ENCODE measurements at places on chromosomes 5 and 9.

GRCh38 chr5:172688349-172689217, 47.5 kb downstream of the NEURL1B start:
- DNase-seq = no peak

- no peak for DNase-seq
Measured at GRCh38 chr9:134514503-134514902, 127.1 kb upstream of the COL5A1 start.

DNA sequence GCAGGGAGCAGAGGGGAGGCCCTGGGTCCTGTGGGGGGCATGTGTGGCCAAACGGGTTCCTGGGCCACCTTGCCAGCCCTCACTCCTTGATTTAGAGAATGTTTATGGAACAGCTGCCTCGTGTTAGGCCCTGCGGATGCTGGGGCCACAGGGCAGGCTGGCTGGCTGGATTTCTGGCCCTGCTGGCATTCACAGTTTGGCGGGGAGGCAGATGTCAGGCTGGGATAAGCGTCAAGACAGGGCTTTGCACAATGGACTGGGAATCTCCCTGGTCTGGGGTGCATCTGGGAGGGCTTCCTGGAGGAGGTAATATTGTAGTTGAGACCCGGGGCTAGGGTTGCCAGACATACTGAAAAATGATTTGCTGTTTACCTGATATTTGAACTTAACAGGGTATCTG, 13.8 kb downstream of the NCS1 start:
- DNase-seq = no peak

- no peak for DNase-seq
Measured at GRCh38 chr5:60101573-60101972, 208.0 kb upstream of the PDE4D start.

GRCh38 chr5:994821-995220, 13.8 kb upstream of the NKD2 start:
- peak; percentile 10 for DNase-seq

- DNase-seq = no peak
Measured at GRCh38 chr5:14129123-14129522, 14.0 kb upstream of the TRIO start.

GRCh38 chr5:69497006-69497520, 4.5 kb downstream of the OCLN start:
- no peak for DNase-seq

DNA sequence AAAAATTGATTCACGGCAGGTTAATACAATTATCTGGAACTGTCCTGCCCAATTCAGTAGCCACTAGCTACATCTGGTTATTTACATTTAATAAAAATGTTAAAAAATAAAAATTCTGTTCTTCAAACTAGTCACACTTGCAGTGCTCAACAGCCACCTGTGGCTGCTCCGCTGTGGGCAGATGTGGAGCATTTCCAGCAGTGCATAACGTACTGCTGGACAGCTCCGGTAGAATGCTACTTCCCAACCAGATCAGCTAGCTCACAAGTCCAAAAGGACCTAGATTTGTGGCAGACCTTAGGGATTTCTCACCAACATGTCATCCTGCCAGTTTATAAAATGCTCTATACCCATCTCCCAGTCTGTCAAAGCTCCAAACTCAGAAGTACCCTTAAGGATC, 42.8 kb downstream of the SETX start:
- no peak for DNase-seq

DNA sequence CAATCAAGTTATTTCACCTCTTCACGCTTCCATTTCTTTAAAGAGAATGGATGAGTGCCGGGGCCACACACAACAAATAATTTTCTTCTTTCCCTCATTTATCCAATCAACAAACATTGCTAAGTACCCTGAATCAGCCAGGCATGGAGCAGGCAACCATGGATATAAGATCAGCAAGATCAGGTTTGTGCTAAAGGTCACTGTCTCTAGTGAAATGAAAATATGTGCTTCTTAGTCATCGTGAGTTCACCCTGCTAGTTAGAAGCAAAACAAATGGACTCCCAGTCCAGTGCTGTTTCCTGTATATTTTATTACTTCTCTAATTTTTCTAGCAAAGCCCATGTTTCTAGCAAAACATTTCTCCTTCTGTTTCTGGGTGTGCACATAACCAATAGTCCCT, 629.2 kb downstream of the BNC2 start:
- no peak for DNase-seq

DNA sequence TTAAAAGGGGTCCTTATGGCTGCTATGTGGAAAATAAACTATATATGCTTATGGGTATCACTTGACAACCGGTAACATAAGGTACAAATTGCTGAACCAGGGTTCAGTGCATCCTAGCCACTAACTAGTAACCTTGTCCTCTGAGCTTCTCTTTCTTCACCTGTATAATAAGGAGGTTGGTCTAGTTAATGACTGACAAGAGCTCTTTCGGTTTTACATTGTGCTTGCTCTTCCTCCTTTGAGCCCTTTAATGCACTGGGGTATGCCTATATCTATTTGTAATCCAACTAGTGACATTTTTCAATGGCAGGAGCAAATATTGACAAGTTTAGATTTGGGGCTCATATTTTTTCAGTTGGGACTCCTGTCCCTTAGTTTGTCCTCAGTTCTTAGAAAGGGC, 66.1 kb downstream of the NPR3 start:
- no peak for DNase-seq

DNA sequence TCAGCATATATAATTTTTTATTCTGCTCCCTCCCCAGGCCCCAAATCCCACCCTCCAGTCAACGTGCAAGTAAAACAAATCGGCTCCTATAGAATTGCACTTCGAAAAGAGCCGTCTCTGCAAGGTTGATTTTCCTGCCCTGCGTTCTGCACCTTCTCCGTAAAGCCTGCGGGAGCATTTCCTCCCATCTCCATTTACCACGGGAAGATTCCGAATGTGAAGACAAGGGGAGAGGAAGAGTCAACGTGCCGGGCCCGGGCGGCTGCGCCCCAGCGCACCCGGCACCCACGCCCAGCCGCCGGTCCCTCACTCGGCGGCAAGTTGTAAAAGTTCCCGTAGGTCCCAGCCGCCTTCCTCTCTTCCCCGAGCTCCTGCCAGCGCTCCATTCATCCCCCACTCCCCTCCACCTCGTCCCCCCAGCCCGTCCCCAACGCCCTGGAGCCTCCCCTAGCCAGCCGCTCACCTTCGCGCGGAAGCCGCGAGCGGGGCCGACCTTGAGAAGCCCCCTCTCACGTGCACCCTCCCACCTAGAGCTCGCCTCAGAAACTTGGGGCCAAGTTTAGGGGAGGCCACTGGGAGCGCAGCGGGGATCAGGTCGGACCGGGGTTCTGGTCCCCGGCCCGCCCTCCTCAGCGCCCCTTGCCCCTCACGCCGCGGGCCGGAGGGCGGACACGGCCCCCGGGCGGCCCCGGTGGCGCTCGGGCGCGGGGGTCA, 431 bp downstream of the BNC2 start:
- DNase-seq = peak; percentile 54

DNA sequence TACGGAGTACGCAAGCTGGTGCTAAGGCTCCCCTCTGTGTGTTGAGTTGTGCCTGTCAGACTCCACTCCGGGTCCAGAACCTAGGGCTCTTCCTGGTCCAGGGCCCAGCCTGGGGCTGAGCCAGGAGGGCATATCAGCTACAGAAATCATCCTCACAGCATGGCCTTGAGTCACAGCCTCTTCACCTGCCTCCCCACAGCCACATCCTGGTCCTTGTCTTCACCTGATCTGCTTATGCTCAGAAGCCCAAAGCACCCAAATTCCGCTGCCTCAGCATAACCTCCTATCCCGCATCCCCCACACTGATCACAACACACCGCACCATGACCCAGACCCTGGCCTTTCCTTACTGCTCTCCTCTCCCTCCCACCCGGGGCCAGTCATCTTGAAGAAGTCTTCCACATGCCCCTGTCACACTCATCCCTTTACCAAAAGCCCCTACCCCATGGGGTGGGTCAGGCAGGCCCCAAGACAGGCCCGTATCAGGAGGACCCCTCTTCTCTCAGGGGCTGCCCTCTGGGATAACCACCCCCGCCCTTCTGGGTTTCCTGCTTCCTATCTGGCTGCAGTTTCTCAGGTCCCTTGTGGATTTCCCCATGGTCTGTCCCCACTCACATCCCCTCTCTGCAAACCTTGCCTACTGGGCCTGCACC, 1.3 kb upstream of the IL3 start:
- DNase-seq = no peak

DNA sequence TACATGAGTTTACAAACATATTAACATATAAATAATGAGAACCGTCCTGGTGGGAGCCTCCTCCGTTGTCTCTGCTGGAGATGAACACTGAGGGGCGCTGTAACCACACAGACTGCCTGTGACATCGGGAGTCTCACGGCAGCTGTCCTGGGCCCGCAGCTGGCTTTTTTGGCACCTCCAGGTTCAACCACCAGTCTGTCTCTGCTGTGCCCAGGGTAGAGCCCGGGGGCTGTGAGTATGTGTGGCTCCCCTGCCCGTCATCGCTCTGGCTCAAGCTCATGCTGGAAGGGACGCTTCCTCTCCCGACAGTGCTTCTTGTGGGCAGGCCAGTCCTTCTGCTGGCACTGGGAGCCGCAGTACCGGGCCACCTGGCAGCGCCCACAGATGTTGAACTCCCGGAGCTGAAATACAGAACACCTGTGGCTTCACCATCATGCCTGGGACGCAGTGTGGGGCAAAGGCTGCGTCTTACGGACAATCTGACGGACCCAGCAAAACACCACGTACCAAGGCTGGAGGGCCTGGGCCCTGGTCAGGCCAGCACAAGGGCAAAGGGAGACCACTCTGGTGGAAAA, 3.6 kb upstream of the DPH7 start:
- DNase-seq = peak; percentile 50

- no peak for DNase-seq
Measured at GRCh38 chr5:97022898-97023297, 87.0 kb downstream of the LNPEP start.

- no peak for DNase-seq
Measured at GRCh38 chr5:69312459-69313160, 20.0 kb downstream of the CCDC125 start.

GRCh38 chr5:57559110-57559635, 76.6 kb upstream of the ACTBL2 start:
- no peak for DNase-seq

GRCh38 chr5:74596927-74597326, 43.6 kb downstream of the ENC1 start:
- DNase-seq = peak; percentile 62

DNA sequence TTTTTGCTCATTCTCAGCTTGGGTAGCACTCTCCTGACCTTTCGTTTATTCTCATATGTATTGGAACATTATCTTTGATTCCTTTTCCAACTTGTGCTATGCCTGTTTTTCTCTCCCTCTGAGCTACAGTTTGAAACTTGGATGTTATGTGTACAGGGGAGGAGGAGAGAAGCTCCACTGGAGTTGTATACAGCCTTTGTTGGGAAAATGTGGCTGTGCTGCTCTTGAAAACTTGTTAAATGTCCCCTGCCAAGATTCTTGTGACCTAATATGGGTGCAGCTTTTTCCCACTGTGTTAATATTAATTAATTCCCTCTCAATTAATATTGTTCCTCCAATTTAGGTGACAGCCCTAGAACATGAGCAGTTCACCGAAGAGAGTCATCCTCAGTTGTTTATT, 235.4 kb downstream of the AOPEP start:
- DNase-seq = no peak

DNA sequence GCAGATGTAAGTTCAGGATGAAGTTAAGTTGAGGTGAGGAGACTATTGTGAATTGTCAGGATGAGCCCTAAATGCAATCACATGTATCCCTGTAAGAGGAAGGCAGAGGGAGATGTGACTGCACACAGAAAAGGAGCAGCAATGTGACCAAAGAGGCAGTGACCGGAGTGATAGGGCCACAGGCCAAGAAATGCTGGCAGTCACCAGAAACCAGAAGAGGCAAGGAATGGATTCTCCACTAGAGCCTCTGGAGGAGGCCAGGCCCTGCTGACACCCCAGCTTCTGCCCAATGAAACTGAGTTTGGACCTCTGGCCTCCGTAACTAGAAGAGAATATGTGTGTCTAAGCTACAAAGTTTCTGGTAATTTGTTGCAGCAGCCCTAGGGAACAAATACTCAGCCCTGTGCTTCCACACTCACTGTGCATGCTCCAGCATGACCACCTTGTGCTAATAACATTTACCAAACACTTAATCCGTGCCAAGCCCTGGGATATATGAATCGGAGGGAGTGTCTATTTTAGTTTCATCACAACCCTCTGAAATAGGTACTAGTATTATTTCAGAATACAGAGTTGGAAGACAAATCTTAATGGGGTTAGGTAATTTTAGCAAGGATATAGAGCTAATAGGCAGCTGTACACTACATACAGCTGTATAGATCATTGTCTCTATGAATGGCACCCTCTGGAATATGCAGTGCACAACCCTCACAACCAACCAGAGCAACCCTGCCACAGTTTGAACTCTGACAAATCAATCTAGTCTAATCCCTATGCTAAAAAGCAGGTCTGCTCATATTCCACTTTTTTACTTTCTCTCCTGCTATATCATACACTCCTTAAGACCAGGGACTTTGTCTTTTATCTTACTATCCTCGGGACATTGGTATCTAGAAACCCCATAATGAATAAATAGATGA, 7.8 kb upstream of the GPX8 start:
- no peak for DNase-seq

GRCh38 chr9:112087506-112087905, 87.6 kb downstream of the SUSD1 start:
- no peak for DNase-seq

DNA sequence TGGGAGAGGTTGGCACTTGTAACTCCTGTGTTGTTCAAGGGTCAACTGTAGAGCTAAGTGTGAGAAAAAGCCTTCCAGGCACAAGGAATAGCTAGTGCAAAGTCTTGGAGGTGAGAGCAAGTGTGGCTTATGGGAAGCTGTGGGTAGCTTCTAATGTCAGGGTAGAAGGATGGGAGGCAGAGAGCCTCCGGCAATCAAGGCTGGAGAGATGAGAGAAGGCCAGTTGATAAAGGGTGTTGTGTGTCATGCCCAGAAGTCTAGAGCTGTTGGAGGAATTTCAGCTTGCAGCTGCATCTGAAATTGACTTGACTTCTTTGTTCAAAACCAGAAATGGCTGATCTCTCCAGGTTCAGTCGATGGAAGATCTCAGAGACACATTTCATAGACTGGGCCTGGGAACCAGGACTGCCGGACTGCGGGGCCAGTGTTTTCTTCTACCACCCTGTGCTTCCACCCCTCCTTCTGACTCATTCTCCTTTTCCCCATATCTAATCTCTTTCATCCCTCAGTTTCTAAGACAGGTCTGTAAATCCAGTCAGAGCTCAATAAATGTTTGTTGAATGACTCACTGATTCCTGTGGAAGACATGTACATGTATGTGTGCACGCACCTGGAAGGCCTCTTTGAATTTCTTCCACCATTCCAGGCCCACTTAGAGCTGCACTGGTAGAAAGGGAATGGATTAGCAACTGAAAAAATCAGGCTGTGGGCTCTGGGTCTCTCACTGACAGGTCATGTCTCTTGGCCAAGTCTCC, 67.8 kb upstream of the KLF4 start:
- no peak for DNase-seq

DNA sequence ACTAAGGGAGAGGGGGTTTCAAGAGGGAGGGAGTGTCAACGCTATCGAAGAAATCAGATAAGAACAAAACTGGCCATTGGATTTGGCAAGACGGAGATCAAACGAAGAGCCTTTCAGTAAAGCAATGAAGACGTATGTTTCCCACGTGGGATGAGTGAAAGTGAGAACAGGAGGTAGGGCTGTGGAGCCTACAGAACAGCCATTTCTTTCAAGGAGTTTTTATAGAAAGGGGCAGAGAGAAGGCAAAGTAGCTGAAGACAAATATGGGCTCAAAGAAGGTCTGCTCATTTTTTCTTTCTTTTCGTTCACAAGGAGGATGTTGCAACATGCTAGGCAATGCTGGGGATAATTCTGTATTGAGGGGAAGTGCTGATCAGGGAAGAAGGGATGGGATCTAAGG, 98.3 kb downstream of the SUSD1 start:
- DNase-seq = no peak

GRCh38 chr9:2130941-2131340, 115.8 kb downstream of the SMARCA2 start:
- no peak for DNase-seq

- peak; percentile 53 for DNase-seq
Measured at GRCh38 chr5:565782-566440, 41.7 kb upstream of the SLC9A3 start.

Data from iPS-NIHi11 (cell line).